ENCODE measurements at places on chromosomes 7 and 10.

DNA sequence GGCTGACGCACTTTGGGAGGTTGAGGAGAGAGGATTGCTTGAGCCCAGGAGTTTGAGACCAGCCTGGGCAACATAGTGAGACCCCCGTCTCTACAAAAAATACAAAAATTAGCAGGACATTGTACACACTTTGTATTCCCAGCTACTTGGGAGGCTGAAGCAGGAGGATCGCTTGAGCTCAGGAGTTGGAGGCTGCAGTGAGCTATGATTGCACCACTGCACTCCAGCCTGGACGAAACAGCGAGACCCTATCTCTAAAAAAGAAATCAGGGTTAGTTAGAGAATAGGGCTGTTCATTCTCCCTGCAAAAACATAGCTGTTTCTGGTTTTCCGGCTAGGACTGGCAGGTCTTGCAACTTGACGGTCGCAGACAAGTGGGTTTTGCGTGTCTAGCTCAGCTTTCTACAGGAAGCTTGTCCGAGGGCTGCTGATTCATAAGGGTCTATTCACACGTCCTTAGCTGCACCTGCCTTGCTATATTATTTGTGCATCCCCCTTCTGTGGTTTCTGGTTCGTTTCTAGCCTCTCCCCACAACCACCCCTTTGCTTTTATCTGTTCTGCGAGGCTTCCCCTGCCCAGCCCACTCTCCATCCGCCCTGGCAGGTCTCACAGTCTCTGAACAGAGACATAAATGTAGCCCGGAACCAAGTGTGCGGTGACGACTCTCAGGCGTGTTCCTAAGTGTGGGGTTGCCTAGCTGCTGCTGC lies 10.7 kb downstream of the AMZ1 start:
- no peak for DNase-seq

DNA sequence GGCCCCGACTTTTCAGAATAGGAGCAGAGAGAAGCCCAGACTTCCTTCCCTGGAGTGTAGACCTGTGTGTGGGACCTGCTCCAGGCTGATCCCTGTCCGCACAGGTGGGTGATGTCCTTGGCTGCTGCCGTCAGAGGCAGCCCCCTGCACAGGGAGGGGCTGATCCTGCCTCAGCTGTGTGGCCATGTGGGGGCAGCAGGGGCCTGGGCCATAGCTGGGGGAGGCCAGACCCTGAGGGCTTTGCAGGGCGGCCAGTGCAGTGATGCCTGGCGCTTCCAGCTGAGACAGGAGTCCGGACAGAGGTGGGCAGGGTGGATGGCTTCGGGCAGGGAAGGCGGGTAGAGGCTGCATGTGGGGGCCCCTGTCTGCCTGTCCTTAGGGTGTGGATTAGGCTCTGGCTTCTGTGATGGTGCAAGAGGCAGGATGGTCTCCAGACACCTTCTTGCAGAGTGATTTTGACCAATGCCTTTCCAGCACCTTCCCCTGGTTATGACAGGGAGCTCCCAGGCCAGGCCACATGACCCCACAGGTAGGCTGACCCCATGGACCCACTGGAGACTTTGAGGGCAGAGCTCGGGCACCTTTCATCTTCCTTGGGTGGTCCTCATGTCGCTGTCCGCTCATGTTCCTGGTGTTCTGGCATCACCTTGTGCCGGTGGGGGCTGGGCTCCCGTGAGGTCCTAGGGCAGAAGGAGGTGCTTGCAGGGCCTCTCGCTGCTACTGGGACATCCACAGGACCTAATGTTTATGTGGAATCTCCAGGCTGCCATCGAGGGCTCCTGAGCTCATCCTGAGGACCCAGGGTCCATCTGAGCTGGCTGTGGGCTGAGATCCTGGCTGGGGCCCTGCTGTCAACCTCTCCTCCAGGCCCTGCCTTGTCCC lies 141.5 kb downstream of the ADCY1 start:
- DNase-seq: no peak

DNA sequence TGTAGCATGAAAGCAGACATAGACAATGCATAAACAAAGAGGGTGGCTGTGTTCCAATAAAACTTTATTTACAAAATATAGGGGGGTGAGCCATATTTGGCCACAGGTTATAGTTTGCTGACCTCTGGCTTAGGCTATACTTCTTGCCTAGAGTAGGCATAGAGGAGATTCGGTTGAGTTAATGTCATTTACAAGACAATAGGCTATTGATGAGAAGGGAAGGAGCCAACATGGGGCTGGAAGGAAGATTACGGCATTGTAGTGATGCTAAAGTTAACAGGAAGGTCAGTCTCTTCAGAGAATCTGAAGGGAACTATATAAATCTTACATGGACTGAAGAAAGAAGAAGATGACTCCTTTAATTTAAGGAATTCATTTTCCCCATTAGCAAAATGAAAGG lies 463.5 kb downstream of the HTR7 start:
- no peak for DNase-seq

GRCh38 chr10:24383681-24384106 lies 174.8 kb downstream of the KIAA1217 start:
- DNase-seq: peak; percentile 72

GRCh38 chr10:119177708-119178371 lies 772 bp downstream of the PRDX3 start:
- DNase-seq: no peak

- DNase-seq: no peak
These were observed 90.8 kb downstream of the SFMBT2 start for GRCh38 chr10:7320072-7320471.

DNA sequence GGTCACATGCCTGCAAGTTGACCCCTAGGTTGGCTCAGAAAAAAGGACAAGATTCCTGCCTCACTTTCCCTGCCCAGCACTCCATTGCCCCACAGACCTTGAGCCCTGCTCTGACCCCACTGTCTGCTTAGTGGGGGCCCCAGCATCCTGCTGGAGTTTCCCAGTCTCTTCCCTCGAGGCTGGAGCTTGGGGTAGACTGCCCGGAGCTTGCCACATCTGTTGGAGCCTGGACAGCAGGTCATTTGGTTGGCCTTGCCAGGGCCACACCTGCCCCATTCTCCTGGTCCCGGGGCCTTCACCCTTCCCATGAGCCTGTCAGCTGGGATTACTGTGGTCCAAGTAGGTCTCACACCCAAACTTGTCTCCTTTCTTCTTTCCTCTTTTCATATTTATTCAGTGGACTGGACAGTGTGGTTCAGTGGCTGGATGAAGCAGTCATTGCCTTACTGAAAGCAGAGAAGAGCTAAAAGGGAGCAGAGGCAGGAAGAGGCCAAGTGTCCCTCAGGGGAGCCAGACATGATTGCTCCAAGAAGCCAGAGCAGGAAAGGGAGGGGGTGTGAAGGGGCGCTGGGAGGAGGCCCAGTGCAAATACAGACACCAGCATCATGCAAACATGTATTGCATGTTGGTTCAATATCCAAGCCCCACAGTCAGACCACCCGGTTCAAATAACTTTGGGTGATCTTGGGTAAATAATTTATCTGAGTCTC lies 56.2 kb upstream of the CACUL1 start:
- no peak for DNase-seq

GRCh38 chr10:93379731-93380575 lies 102.2 kb downstream of the MYOF start:
- DNase-seq: no peak

- no peak for DNase-seq
These were observed 24.5 kb upstream of the SLC25A13 start for GRCh38 chr7:96346293-96346953.
